ENCODE measurements at places on chromosomes 7 and 10.

DNA sequence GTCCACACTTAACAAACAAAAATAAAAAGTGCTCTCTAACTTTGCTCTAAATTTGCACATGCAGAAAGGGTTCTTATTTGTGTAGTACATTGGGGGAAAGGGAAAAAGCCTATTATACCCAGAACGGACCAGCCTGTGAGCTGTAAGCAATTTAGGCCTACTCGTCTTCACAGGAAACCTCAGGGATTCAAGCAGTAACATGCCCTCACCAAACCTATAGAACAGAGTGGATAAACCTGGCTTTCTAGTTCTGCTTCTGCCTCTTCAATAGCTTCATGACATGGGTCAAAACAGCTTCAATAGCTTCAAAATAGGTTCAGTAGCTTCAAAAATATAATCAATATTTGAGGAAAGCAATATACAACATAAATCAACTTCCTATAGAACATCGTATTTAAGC, 163.7 kb downstream of the ARL4A start:
- no peak for DNase-seq

- DNase-seq, result no peak
Measured at GRCh38 chr10:488081-488932, 201.2 kb downstream of the DIP2C start.

DNA sequence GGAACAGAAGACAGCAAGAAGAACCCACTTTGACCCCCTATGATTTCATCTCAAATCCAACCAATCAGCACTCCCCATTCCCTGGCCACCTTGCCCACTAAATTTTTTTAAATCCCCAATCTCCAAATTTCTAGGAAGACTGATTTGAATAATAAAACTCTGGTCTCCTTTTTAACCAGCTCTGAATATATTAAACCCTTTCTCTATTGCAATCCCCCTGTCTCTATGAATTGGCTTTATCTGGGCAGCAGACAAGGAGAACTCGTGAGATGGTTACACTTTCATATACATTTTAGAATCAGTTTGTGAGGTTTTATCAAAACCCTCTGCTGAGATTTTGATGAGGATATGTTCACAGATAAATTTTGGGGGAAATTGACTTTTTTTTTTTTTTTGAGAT, 90.3 kb upstream of the TRIM24 start:
- no peak for DNase-seq

DNA sequence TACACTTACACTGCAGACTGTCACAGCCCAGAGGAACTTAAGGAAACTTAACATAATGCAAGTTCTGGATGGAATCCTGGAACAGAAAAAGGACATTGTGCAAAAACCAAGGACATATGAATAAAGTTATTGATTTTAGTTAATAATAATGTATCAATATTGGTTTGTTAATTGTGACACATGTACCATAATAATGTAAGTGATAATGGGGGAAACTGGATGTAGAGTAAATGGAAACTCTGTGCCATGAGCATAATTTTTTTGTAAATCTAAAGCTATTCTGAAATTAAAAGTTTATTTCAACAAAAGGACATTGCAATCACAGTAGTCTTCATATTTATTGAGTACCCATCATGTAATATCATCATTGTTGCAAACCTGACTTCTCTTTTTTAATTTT, 107.2 kb downstream of the VTI1A start:
- DNase-seq, result no peak

GRCh38 chr10:72206511-72207229, 9.1 kb upstream of the ANAPC16 start:
- DNase-seq, result no peak

GRCh38 chr7:143325240-143325639, 9.3 kb downstream of the CLCN1 start:
- DNase-seq, result no peak

DNA sequence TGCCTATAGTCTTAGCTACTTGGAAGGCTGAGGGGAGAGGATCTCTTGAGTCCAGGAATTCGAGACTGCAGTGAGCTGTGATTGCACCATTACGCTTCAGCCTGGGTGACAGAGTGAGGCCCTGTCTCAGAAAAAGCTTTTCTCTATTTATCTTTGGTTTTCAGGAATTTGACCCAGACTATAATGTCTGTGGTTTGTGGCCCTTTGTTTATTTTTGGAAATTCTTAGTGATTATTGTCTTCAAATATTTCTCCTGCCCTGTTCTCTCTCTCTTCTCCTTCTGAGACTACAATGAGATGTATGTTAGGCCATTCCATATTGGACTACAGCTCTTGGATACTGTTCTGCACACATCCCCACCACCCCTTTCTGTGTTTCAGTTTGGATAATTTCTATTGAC, 4.7 kb downstream of the MUC12 start:
- no peak for DNase-seq

All from RCC 7860 (cell line).